ENCODE measurements at places on chromosomes 4 and X.

- no peak for DNase-seq
Measured at GRCh38 chr4:38621028-38621684, 42.8 kb upstream of the KLF3 start.

- no peak for DNase-seq
Measured at GRCh38 chrX:1529756-1530155, 7.2 kb downstream of the P2RY8 start.

DNA sequence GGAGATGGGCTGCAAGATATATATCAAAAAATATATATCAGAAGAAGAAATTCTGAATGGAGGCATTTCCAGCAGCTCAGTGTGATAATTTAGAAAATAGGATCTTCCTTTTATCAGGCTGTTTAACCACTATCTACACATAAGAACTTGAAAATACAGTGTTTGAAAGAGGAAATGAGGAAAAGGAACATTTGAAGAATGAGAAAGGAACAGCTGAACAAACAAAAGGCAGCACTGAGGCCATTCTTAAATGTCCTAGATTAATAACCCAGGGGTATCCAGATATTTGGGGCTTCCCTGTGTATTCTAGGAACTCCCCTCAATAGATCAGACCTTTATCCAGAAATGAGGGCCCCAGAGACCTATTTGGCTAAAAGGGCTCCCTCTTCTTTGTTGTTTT is 4.1 kb downstream of the SLC39A8 start:
- no peak for DNase-seq

- no peak for DNase-seq
Measured at GRCh38 chr4:109699553-109700225, 3.6 kb downstream of the CASP6 start.

- DNase-seq, result no peak
Measured at GRCh38 chr4:84497504-84498202, 1.4 kb downstream of the NKX6-1 start.

- DNase-seq, result no peak
Measured at GRCh38 chr4:100286636-100287035, 96.4 kb upstream of the DDIT4L start.

GRCh38 chrX:11953615-11954014 is 184.7 kb upstream of the FRMPD4 start:
- no peak for DNase-seq

- no peak for DNase-seq
Measured at GRCh38 chr4:3683077-3683743, 83.0 kb upstream of the ADRA2C start.

Measured in dorsolateral prefrontal cortex (tissue), 122 donors.